Activated CD4-positive, alpha-beta T cell treated with anti-CD3 and anti-CD28 coated beads for 48 hours (primary cell): ENCODE measurements at places on chromosomes 5 and 9.

DNA sequence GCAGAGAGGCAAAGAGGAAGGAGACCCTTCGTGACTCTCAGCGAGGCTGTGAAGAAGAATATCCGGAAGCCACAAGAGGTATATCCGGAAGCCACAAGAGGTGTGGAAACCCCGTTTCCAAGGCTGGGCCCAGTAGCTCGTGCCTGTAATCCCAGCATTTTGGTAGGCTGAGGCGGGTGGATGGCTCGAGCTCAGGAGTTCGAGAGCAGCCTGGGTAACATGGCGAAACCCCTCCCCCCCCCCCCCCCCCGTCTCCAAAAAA, 612 bp upstream of the BBLN start:
- DNase-seq: peak; percentile 63

DNA sequence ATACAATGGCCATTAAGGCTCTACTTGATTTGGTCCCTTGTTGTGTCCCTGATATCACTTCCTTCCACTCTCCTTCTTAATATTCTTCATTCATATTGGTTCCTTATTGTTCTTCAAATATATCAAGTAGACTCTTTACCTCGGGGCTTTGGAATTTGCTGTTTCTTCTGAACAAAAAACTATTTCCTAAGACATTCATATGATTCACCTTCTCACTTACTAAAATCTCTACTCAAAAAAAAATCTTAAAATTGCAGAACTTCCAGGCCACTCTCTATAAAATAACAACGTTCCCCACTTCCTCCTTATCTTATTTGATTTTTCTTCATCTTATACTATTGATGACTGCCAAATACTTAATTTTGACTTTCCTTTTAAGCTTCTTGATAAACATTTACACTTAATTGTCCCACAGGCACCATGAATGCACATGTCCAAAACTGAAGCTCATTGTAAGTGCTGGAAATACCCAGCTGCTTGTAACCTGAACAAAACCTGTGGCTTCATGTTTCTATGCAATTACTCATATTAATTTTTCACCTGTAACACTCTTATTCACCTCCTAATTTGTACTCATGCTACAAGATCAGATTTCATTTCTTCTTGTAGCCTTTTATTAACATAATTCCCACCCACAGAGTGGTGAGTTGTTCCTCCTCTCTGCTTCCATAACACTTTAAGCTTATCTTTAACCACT, 58.4 kb upstream of the NUDT12 start:
- no peak for DNase-seq

DNA sequence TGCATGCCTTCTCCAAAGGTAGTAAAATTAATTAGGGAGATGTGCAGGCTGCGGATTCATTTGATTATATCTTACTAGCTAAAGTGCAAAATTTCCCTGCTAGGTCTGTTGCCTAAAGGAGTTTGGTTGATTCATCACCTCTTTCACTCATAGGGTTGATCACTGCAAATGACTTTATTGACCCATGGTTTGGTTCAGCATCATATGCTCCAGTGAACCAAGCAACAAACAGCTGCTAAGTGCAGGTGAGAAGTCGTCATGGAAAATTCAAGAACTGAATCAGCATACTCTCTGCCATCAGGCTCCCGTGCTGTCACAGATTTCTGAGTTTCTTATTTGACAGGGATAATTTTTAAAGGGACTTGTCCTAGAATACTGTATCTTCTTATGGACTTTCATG, 571.8 kb upstream of the CDH18 start:
- DNase-seq: no peak

- no peak for DNase-seq
Observed at GRCh38 chr9:4490705-4491625, 697 bp downstream of the SLC1A1 start.

DNA sequence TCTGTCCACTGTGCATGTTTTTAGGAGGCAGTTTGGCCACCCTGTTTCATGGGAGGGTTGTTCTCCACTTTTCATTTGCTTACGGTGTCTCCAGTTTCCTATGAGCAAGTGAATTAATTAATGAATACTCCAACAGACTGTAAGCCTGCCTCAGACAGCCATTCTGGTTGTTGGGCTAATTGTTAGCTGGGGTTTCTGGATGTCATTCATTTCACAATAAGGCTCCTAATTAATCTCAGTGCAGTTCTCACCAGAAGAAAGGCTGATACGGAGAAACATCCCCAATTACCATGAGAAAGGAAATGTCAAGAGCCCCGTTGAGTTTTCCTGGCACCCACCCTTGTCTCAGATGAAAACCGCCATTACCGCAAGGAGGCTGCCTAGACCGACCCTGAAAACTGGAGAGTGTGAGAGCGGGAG, 75.8 kb downstream of the MAP1B start:
- DNase-seq: no peak

- DNase-seq: no peak
Observed at GRCh38 chr5:124995421-124995820, 249.0 kb upstream of the ZNF608 start.
